ENCODE measurements at places on chromosomes 4 and X.
A peak's percentile ranks its signal among the peaks of the same experiment; 100 is the strongest.

- DNase-seq: peak; percentile 87
These were observed 41.9 kb downstream of the WWC2 start for GRCh38 chr4:183140911-183141320.

- DNase-seq: no peak
These were observed 52.3 kb downstream of the PALLD start for GRCh38 chr4:168549143-168549542.

DNA sequence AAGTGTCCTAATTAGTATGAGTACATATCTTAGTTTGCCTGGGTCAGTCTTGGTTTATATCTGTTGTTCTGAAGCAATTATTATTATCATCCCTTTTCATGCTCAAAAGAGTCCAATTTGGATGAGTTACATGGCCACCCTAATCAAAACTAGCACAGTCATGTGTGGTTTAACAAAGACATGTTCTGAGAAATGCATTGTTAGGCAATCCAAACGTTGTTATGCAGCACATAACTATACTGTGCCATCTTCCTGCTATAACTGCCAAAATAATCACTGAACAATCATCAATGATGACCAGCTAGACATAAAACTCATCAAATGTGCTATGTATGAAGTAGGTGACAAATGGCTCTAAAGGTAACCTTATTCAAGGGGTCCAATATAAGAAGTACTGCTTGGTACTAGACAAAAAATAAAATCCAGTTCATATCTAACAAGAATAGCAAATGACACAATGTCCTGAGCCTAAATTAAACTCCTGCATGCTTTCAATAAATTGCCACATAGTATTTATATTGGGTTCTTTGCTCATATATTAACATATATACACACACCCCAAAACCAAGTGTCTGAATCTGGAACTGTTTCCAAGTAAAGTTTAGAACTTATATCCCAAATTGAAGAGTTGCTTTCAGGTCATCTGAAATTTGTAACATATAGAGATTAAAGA is 41.9 kb downstream of the CNOT6L start:
- no peak for DNase-seq

GRCh38 chrX:45261005-45261404 is 60.3 kb upstream of the DIPK2B start:
- DNase-seq: no peak

- no peak for DNase-seq
These were observed 8.2 kb upstream of the CNOT6L start for GRCh38 chr4:77827343-77827742.

DNA sequence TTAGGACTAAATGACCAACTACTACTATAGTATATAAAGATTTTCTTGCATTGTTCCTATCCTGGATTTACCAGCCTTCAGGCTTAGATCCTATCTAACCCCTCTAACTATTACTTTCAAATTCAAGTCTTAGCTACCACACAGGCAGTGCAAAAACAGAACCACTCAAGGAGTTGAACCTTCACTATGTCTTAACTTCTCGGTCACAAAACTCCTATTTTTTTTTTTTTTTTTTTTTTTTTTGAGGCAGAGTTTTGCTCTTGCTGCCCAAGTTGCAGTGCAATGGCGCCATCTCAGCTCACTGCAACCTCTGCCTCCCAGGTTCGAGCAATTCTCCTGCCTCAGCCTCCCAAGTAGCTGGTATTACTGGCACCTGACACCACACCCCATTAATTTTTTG is 6.3 kb upstream of the FAM200B start:
- no peak for DNase-seq

DNA sequence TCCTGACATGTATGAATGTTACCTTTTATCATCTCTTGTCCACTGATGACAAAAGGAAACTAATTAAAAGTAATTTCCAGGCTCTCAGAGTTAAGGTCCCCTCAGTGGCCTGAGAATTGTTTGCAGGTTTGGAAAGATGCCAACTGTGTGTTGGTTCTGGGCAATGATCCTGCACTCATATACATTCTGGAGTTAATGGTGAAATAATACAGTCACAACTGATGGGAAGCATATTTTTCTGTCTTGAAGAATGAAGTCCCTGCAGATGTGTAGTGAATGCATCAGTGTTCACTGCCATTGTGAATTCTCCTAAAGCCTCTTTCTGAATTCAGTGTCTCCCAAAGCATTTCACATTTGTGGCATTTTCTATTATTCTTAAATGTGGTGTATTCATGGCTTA is 238.1 kb upstream of the PPP1R2C start:
- no peak for DNase-seq

DNA sequence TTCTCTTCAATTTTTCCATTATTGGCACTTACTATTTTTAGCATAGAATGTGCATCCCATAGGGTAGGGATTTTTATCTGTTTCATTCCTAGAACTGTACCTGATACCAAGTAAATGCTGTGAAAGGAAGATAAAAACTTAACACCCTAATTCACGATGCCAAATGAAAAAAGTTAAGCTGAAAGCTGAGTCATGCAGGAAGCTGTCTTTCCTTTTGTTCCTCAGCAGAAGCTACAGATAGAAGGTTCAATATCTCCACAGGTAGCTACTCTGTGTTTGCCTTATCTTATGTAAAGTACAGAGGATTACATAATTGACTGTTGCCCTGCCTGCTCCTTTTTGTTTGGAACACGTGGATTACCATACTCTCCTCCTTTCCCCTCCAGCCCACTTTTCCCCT is 77.0 kb downstream of the LRP2BP start:
- DNase-seq: peak; percentile 47

DNA sequence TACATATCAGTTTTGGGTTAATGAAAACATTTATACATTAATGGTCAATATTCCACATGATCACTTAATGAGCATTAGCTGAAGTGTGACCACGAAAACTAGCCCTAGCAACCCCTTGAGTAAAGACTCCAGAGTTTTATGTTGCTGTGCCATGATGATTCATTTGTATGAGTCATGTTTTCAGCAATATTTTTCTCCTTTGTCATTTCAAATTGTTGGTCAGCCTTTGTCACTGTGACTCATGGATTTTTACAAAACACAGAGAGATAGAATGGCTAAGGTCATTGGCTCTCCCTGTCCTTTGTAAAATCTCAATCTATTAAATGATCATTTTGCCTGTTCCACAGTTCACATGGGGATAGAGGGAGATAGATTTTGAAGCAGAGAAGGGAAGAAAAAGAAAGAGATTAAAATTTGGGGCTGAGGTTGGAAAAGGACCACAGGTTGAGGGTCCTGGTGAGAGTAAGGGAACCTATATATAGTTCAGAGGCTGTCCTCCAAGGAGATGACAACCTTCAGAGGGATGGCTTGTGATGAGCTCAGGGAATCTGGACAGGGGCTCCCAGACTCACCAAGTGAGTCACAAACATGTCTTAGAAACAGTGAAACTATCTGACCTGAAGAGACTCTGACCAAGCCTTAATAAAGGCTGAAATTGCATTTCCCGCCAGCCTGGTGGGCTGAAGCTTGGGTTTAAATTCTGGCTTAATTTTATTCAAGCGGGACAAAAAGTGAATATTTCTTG is 25.6 kb downstream of the NR0B1 start:
- DNase-seq: peak; percentile 93

GRCh38 chrX:12309040-12309743 is 170.9 kb downstream of the FRMPD4 start:
- DNase-seq: no peak

GRCh38 chr4:80011636-80012236 is 61.3 kb downstream of the ANTXR2 start:
- DNase-seq: no peak

- no peak for DNase-seq
These were observed 204.5 kb downstream of the FMR1NB start for GRCh38 chrX:148185631-148186030.

GRCh38 chrX:8987672-8988250 is 46.2 kb downstream of the FAM9B start:
- no peak for DNase-seq

DNA sequence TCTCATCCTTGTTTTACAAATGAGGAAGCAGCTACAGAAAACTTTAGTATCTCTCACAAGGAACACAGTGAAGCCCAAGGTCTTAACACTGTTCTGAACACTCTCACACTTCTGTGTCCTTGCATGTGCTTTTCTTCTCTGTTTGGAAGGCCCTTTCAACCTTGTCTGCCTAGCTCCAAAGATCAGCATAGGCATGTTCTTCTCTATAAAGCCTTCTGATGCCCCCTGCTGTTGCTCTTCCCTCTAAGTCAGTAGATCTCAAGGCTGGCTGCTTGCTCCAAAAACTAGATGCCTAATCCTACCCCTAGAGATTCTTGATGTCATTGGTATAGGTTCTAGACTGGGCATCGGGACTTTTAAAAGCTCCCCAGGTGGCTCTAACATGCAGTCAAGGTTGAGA is 5.9 kb downstream of the APOO start:
- DNase-seq: peak; percentile 68

DNA sequence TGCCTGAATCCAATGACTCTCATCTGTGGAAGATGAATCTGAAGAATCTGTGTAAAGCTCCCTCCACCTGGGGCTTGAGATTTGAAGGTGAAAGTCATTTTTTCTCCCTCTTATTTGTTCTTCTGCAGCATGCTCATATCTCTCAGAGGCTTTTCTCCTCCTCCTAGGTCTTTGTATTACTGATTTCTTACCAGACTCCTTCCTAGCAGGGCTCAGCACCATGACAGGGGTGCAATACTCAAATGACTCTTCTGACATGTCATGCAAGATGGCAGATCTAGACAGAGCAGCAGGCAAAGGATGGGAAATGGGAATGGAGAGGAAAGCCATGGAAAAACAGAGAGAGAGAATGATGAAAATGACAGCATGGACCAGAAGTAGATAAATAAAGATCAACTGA is 118.3 kb downstream of the TMA16 start:
- no peak for DNase-seq

GRCh38 chr4:169268951-169269760 is 1.6 kb downstream of the SH3RF1 start:
- DNase-seq: peak; percentile 77

DNA sequence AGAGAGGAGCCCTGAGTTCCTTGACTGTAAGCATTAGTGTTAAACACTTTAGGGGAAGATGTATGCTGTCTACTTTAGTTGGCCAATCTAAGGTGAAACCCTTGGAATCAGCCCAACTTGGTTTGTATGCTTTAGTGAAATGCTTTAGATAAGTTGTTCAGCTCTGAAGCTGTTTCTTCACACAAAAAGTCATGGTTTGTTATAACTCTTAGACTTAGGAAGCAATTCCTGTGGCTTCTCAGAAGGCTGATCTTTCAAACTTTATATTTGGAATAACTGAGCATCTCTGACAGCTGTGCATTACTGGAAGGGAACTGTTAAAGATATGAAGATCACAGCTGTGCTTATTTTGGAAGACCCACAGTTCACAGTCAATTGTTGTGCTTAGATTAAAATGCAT is 714.1 kb downstream of the FAT4 start:
- no peak for DNase-seq

DNA sequence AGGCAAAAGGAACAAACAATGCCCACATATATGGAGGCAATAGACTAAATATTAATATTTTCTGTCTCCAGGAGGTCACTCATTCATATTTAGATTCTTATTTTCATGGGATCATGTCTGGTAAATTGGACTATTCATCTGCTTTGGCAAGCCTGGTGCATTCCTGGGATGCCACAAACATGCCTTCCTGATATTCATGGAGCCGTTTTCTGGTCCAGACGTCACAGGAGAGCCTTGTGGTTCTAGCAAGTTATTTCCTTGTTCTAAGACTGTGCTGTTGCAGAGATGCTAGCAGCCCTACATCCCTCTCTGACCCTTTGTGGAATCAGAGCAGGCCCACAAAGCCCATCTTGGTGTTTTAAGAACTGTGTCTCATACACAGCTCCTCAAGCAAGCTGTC is 16.1 kb upstream of the EXOSC9 start:
- peak; percentile 85 for DNase-seq

DNA sequence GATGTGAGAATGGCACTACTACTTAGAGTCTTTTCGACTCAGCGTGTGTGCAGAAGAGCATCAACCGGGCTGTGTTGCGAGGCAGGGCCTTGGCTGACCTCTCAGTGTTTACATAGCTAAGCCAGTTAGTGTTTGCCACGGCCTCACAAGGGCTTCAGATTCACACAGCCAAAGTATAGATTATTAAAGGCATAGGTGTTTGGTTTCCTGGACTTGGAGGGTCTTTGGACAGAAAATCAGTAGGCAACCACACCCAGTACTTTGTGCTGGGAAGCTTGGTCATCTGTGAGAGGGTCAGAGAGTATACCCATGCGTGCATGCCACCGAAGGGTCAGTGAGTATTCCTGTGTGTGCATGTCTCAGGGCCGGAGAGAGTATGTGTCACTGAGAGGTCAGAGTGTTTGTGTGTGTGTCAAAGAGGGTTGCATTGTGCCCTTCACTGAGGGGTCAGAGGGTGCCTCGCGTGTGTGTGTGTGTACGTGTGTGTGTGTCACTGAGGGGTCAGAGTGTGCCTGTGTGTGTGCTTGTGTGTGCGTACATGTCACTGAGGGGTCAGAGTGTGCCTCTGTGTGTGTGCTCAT is 69.7 kb upstream of the MSANTD1 start:
- DNase-seq: no peak

DNA sequence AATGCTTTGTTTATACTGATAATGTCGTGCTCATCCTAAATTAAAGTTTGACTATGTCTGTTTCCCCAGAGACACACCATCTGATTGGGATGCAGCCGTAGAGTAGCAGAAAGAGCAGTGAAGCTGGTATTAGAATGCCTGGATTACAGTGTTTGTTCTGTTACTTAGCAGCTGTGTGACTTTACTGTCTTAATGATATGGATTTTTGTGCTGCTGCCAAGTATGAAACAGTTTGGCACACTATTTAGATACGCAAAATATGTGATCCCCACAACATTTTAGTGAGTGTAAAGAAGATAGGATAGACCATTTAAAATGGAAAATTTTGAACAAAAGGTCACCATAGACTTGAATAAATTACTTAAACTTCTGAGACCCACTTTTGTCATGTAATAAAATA is 1.2 kb upstream of the CHIC1 start:
- no peak for DNase-seq

- DNase-seq: no peak
These were observed 232.5 kb upstream of the POF1B start for GRCh38 chrX:85611926-85612325.
